ENCODE measurements at places on chromosomes 5 and 9.

- no peak for DNase-seq
These were observed 205.7 kb downstream of the GNA14 start for GRCh38 chr9:77442436-77442835.

GRCh38 chr5:154971501-154971900 lies 30.6 kb downstream of the MRPL22 start:
- DNase-seq = no peak

- peak; percentile 47 for DNase-seq
These were observed 123.7 kb downstream of the INSYN2B start for GRCh38 chr5:169856571-169856970.

- no peak for DNase-seq
These were observed 1.5 kb downstream of the LSM11 start for GRCh38 chr5:157745041-157745456.

DNA sequence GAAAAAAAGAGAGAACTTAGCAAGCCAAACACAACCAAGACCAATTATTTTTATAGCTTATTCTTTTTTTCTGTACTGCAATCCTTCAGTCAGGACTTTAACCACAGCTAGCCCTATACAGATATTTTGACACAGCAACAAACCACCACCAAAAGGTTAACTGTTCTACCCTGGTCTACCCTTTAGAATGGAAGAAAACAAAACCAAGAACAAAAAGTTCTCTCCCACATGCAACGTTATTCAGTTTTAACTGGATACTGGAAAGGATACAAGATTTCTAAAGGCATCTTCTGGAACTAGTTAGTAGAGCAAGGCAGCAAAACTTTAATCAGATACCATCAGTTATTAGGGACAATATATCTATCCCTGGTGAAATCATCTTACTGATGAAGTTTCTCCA lies 32.6 kb downstream of the ECPAS start:
- DNase-seq = no peak

DNA sequence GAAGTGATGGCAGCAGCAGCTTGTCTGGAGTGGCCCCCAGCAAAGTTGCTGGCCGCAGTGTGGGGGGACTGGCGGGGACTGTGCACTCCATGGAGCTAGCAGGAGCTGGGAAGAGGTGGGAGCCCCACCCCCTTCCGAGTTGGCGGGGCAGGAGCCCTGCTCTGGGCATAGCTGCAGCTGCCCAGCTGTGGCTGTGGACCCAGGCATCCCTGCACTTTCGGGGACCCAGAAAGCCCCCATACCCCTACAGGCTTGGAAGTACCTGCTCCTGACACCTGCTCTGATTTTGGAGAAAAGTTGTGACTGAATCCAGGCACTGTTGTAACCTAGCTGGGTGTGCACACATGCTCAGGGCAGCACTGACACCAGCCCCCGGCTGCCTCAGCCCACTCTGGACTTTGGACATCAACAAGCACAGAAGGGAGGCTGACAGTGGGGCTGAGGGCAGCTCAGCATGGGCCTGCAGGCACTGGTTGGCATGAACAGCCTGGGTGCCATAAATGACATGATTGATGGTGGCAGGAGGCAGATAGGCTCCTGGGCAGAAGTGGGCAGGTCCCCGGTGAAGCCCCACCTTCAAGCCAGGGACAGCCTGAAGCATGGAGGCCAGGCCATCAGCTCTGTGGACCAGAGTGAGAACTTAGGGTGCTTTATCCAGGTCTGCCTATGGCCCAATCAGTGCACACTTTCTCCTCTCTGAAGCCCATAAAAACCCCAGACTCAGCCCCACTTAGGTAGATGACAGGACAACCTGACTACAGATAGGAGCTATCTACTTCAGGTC lies 12.6 kb downstream of the LMBRD2 start:
- DNase-seq = no peak

DNA sequence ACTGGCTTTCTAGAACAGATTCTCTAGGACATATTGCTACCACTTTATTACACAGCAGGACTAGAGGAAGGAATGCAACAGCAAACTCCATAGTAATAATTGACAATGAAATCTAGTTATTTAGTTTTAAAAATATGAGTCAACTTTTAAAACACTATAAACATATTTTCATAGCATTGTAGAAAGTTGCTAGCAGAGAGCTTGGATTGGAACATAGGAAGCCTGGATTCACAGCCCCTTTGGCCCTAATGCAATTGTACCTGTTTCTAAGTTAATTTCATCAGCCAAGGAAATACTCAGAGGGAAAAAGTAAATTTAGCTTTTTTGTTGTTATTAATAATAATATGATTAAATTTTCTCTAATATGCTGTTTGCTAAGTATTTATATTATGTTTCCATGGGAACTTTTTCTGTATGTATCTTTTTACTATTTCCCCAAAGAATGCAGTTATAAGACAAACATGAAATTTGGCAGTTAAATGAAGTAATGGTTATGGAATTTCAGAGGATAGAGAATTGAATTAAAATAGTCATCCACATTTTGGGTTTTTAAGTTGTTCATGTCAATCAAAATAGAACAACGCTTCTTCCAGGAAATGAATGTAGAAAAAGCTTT lies 45.6 kb downstream of the VCAN start:
- peak; percentile 43 for DNase-seq

DNA sequence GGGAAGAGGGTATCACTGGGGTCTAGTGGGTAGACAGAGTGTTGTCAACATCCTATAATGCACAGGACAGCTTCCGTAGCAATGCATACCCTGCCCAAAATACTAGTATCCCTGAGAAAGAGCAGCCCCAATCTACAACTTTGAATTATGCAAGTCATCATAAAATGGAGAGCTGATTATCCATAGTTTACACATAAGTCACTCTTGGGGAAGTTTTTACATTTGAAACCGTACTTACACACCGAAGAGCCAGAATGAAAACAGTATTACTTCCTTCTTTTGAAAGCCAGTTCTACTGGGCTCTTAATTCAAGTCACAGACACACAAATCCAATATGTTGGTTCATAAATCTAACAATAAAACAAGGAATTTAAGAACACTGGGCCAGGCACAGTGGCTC lies 21.6 kb downstream of the RNF145 start:
- DNase-seq = no peak

GRCh38 chr5:53825926-53826325 lies 265.5 kb downstream of the NDUFS4 start:
- DNase-seq = no peak

- peak; percentile 53 for DNase-seq
These were observed 30.1 kb upstream of the ZNF782 start for GRCh38 chr9:96884443-96884842.

DNA sequence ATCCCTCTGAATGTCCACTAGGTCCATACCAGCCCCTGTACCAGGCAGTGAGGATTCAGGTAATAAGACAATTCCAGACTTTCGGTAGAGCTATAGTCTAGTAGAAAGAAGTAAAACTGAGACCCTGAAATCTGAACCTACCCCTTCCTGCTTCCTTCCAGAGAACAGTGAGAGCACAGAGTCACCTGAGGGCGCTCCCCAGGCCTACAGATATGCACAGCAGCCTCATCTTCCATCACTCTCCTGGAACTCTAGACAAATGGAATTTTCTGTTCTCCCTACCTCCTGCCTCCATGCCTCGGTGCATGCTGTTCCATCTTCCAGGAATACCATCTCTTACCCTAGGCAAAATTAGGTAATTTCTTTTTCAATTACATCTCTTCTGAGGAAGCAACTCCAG lies 3.1 kb upstream of the GNA14 start:
- DNase-seq = no peak

Data from hepatic stellate cell (primary cell).